ENCODE measurements at places on chromosomes 3 and 15.

DNA sequence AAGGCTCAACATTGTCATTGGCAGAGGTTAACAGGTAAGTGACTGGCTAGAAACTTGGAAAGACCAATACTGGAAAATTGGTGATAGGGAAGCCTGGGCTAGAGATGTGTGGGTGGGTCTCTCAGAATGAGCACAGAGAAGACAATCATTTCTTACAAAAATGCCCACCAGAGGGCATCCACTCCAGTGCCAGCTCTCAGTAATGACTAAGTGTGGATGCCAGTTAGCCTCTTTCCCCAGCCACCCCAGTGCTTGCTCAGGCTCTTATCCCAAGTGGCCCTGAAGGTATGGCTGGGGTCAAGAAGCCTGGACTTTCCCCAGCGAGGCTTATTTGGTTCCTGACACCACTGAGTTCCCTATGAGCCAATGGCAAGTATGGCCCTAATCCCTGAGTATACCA lies 115.9 kb upstream of the ST8SIA2 start:
- DNase-seq = no peak

DNA sequence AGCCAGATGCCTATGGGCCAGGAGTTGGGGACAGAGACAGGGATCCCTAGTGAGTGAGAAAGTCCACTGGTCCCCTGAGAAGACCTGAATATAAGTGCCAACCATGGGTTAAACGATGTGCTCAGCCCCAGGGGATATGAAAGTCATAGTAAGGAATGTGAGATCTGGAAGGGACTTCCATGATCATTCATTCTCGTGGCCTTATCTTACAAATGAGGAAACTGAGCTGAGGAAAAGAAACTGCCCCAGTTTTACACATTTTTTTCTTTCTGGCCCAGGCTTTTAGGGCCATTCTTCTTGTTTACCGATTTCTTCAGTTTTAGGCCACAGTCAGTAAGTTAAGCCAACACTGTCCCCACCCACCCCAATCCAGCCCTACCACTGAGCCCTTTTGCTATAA lies 11.1 kb downstream of the CD80 start:
- DNase-seq = no peak

GRCh38 chr15:91216000-91216399 lies 115.9 kb downstream of the SV2B start:
- no peak for DNase-seq

DNA sequence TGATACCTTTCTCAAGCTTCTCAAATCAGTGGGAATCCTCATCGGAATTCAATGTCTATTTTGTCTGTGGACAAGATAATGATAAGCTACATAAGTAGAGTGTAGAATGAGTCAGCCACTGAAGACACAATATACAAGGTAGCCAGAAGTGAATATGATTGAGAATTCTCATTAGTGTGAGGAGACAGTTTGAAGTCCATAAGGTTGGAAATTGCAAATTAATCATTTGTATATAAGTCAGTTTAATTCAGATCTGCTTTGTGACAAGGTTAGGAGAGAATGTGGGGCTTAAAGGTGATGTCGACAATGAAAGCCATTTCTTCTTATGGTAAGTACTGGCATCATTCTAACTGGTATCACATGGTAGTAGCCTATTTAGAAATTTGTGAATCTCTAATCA lies 4.2 kb downstream of the ARPP21 start:
- no peak for DNase-seq

GRCh38 chr15:100372739-100373119 lies 31.0 kb upstream of the ADAMTS17 start:
- DNase-seq = no peak

DNA sequence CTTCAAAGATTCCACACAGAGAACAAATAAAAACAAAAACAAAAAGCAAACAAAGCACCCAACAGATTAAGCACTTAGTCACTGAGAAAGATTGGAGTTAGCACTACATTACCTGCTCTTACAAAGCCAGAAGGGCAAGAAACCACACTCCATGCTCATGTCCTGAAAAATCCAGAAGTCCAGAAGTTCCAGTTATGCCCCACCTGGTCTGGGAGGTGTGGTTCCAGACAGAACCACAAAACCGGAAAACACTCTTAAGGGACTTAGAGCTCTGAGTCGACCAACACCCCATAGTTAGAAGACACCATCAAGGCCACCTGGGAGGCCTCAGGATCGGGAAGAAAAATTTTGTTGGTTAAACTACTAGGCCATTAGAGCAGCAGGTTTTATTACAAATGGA lies 88.9 kb downstream of the TNIK start:
- no peak for DNase-seq

DNA sequence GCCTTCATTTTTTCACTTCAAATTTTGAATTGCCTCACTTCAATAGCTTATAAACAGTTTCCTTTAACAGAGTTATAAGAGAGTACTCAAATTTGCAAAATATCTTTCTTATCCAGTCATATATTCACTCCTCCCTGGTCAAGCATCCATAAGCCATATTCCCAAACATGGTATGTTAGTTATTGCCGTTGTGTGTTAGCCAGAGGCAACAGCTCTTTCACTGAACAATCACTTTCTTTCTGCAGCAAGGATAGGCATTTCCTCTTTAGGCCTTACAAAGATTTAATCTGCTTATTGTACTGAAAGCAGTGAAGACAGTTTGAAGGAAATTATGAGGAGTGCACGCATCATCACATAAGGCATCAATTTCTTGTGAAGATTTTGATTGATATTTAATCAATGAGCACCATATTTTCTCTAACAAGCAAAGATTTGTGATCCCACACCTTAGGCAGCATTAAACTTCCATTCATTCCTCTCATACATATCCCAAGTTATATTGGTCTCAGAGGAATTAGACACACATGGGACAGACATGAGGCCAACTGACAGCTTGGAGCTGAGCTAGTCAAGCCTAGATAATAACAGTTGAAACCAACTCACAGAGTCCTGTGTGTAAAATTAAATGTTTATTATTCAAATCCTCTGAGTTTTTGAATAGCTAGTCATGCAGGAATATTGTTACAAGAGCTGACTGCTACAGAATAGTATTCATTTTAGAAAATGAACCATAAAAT lies 80.0 kb upstream of the EPHA6 start:
- DNase-seq = no peak

GRCh38 chr3:176687754-176688153 lies 509.5 kb downstream of the TBL1XR1 start:
- no peak for DNase-seq

GRCh38 chr3:124026516-124026915 lies 34.6 kb upstream of the ROPN1 start:
- DNase-seq = no peak

GRCh38 chr3:180457225-180457624 lies 144.7 kb upstream of the TTC14 start:
- DNase-seq = no peak

DNA sequence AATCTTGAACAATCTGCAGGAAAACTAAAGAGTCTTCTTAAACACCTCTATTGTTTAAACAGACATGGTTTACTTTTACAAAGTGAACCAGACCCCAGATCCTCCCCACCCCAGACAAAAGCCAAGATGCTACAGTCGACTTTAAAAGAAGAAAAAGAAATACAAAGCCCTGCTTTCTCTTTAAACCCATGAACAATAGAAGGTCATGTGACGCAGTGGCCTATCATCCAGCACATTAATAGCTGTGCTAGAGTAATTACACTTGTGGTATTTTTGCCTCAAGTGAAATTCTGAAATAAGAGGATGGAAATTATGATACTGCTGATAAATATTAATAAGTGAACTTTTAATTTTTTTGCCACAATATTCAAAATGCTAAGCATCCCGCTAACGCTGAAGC lies 613.4 kb downstream of the FOXP1 start:
- no peak for DNase-seq

- DNase-seq = no peak
Observed at GRCh38 chr3:171854649-171855305, 11.6 kb downstream of the TMEM212 start.

DNA sequence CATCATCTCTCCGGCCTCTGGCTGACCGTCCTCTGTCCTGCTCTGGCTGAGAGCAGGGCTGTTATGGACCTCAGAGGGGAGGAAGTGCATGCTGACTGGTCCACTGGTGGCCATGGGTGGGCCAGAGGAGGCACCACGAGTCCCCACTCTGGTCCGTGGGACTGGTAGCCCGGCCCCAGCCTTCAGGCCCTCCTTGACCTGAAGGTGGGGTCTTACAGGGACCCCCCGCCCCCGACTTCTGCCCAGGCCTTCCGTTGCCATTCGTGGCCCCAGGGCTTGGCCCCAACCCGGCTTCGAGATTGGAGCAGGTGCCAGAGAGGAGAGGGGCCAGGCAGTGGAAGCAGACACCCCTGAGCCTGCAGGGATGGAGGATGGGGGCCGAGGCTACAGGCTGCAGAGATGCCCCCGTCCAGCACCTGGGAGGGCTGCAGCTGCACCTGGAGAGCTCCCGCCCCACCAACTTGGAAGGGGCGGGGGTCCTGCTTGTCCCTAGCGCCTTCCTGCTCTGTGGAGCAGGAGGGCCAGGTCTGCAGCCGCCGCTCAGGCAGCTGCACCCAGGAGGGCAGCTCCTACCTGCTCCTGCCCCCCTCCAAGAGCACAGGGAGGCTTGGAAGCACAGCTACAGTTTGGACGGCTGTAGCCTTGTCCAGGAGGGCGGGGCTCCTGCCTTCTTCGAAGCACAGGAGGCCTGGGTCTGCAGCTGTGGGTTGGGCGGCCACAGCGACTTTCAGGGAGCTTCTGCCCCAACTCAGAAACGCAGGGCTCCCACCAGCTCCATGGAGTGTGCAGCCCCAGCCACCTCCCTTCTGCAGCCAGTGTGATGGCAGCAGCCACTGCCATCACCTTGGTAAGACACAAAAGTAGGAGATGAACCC lies 142.5 kb downstream of the KLF13 start:
- DNase-seq = no peak

- no peak for DNase-seq
Observed at GRCh38 chr15:34336991-34337556, 507 bp downstream of the SLC12A6 start.

Measured in activated CD8-positive, alpha-beta memory T cell treated with anti-CD3 and anti-CD28 coated beads for 48 hours (primary cell).